ENCODE measurements at places on chromosomes 11 and 22. TPM values are rescaled to one million over a fixed set of nuclear protein-coding genes. Genes with fewer than 3 reads are reported as not detected.

- H3K4me3 ChIP-seq = peak overlapping the region; percentile 17
- H3K27ac ChIP-seq = peak overlapping the region; percentile 8
- H3K27me3 ChIP-seq = no peaks in the 10 kb centered on the region
- no peaks in the 10 kb centered on the region for H3K36me3 ChIP-seq
- peaks cover 84% of the 10 kb centered on the region for H3K4me1 ChIP-seq
Observed at GRCh38 chr11:3905080-3905953, 49.9 kb downstream of the STIM1 start.

GRCh38 chr11:66625041-66625751 is 8.8 kb downstream of the RBM14 start:
- H3K27ac ChIP-seq = no peak overlapping the region
- no peak overlapping the region for H3K4me3 ChIP-seq
- peaks cover 86% of the 10 kb centered on the region for H3K36me3 ChIP-seq
- no peak for DNase-seq

DNA sequence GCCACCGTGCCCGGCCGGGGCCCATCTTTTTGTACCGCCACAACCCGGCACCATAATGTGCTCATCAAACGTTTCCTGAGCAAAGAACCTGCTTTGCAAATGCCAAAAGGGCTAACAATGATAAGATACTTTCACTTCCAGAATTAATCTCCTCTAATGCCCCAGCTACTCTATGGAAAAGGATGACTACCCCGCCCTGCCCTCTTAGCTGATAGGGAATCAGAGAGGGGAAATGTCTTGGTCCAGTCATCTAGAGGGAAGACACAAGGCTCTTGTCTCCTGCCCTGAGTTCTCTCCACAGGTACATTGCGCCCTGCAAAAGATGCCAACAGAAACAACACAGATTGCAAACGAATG is 586 bp downstream of the TTLL1 start:
- no peaks in the 10 kb centered on the region for H3K27me3 ChIP-seq
- H3K4me1 ChIP-seq = peaks cover 18% of the 10 kb centered on the region
- no peaks in the 10 kb centered on the region for H3K36me3 ChIP-seq
- no peak for DNase-seq
- peak overlapping the region; percentile 56 for H3K27ac ChIP-seq

DNA sequence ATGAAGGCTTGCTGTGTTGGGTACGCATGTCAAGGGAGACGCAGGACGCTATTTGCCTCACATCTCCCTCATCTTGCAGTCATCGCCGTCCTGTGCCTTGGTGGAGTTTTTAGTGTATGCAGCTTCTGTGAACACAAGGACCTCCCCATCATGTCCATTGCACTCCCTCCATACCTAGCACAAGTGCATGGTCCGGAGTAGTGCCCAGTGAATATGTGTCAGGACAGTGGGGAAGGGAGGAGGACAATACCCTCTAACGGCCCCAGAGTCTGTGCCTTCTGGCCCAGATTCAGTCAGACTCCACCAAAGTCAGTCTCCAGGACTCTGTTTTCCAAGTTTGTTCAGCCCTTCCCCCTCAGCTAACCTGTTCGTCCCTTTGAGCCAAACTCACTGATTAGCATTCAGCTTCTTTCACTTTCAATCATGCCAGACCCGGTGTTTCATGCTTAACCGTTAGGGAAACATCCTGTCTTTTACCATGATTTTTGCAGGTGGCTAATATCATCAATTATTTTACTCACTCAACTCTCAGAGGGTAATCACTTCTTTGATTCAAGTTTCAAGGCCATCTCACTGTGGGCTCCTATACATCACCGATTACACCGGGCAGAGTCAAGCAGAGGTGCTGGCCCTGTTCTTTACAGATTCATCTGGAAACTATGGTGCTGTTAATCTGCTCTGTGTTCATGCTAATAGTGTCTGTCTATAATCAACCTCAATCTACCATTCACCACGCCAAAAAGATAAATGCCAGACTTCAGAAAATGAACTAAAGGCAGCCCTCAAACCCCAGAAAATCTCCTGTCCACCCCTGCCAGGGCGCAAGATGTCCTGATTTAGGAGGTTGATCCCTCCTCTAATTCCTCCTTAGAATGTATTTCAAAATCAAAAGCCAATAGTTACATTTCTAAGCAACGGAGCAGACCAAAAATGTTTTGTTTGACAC is 156.5 kb downstream of the RRAS2 start:
- H3K27ac ChIP-seq = no peak overlapping the region
- DNase-seq = no peak
- no peaks in the 10 kb centered on the region for H3K36me3 ChIP-seq
- H3K4me3 ChIP-seq = no peak overlapping the region

DNA sequence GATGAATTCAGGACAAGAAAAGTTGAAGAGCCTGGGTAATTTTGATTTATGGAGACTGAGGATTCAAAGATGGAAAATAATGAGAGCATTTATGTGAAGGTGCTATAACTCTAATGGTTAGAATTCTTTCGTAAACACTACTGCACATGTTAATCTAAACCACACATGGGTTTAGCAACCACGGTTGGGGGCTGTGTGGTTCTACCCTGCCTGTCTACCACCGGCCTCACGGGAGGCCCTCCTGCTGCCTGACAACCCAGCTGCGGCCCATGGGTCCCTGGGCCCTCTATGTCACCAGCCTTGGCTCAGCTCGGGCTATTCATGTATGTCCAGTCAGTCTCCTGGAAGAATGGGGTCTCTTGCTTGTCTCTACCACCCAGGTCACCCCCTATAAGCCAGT is 68.5 kb upstream of the ARFGAP3 start:
- peaks cover 1% of the 10 kb centered on the region for H3K36me3 ChIP-seq
- H3K4me3 ChIP-seq = peak overlapping the region; percentile 9
- H3K4me1 ChIP-seq = peaks cover 76% of the 10 kb centered on the region
- H3K27me3 ChIP-seq = no peaks in the 10 kb centered on the region

GRCh38 chr11:1541474-1542204 is 30.4 kb downstream of the DUSP8 start:
- H3K4me3 ChIP-seq = no peak overlapping the region
- H3K27me3 ChIP-seq = peaks cover 38% of the 10 kb centered on the region
- peak overlapping the region; percentile 41 for H3K27ac ChIP-seq
- no peaks in the 10 kb centered on the region for H3K36me3 ChIP-seq

- H3K27ac ChIP-seq = no peak overlapping the region
- no peak overlapping the region for H3K4me3 ChIP-seq
- H3K36me3 ChIP-seq = peaks cover 43% of the 10 kb centered on the region
- no peaks in the 10 kb centered on the region for H3K27me3 ChIP-seq
- H3K4me1 ChIP-seq = peaks cover 37% of the 10 kb centered on the region
Observed at GRCh38 chr11:78564490-78565467, 9.9 kb downstream of the NARS2 start.

GRCh38 chr11:19646921-19647320 is 65.7 kb upstream of the NAV2 start:
- peaks cover 3% of the 10 kb centered on the region for H3K27me3 ChIP-seq
- DNase-seq = no peak
- H3K27ac ChIP-seq = no peak overlapping the region
- H3K4me1 ChIP-seq = no peaks in the 10 kb centered on the region
- H3K36me3 ChIP-seq = no peaks in the 10 kb centered on the region
- no peak overlapping the region for H3K4me3 ChIP-seq

GRCh38 chr22:36734171-36735058 is 30.9 kb upstream of the CACNG2 start:
- no peaks in the 10 kb centered on the region for H3K36me3 ChIP-seq
- no peak overlapping the region for H3K27ac ChIP-seq
- no peaks in the 10 kb centered on the region for H3K4me1 ChIP-seq
- no peak for DNase-seq

GRCh38 chr11:131944736-131945135 is 574.3 kb downstream of the NTM start:
- no peak overlapping the region for H3K4me3 ChIP-seq
- DNase-seq = no peak
- H3K27me3 ChIP-seq = no peaks in the 10 kb centered on the region

- peaks cover 4% of the 10 kb centered on the region for H3K4me1 ChIP-seq
- H3K4me3 ChIP-seq = no peak overlapping the region
- H3K36me3 ChIP-seq = no peaks in the 10 kb centered on the region
- H3K27me3 ChIP-seq = peaks cover 3% of the 10 kb centered on the region
- no peak for DNase-seq
Observed at GRCh38 chr11:16861862-16862261, 123.4 kb downstream of the C11orf58 start.

GRCh38 chr22:46829941-46830715 is 67.7 kb downstream of the TBC1D22A start:
- no peak for DNase-seq
- H3K4me1 ChIP-seq = peaks cover 18% of the 10 kb centered on the region
- no peak overlapping the region for H3K4me3 ChIP-seq
- no peaks in the 10 kb centered on the region for H3K27me3 ChIP-seq

DNA sequence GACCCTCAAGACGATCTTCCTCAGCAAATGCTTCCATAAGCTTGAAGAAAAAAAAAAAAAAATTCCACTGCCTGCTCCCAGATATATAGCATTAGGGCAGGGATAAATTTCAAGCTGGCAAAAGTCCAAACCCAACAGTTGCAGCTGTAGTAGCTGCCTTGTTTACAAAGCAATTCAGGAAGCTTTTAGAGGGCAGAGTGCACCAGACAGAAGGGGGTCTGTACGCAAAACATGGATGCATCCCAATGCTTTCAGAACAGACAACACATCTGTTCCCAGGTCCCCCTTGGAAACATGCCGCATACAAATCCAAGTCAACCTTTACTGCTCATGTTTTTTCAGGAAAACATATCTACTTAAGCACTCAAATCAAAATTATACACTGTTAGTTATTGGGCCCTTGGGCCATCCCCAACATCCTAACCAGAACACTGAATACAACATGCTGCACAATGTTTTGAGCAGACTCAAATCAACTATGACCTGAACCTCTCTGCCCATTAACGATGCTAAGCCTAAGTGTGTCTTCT is 94.5 kb downstream of the CADM1 start:
- H3K4me1 ChIP-seq = no peaks in the 10 kb centered on the region
- H3K4me3 ChIP-seq = no peak overlapping the region
- no peaks in the 10 kb centered on the region for H3K36me3 ChIP-seq

DNA sequence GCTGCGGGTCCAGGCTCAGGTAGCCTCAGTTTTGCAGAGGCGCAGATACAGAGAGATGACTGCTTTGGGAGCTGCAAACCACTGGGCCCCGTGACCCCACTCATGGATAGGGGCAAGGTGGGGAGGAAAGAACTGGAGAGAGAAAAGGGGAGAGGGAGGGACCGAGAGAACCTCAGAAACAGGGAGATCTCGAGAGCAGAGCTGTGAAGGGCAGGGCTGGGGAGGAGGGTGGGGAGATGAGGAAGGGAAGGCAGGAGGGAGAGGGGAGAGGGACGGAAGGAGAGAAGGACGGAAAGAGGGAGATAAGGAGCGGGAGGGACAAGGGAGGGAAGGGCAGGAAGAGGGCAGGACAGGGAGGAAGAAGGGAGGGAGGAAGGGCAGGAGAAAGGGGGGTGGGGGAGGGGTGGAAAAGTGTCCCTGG is 46.3 kb downstream of the IGLL1 start:
- H3K4me3 ChIP-seq = no peak overlapping the region
- DNase-seq = peak; percentile 4

DNA sequence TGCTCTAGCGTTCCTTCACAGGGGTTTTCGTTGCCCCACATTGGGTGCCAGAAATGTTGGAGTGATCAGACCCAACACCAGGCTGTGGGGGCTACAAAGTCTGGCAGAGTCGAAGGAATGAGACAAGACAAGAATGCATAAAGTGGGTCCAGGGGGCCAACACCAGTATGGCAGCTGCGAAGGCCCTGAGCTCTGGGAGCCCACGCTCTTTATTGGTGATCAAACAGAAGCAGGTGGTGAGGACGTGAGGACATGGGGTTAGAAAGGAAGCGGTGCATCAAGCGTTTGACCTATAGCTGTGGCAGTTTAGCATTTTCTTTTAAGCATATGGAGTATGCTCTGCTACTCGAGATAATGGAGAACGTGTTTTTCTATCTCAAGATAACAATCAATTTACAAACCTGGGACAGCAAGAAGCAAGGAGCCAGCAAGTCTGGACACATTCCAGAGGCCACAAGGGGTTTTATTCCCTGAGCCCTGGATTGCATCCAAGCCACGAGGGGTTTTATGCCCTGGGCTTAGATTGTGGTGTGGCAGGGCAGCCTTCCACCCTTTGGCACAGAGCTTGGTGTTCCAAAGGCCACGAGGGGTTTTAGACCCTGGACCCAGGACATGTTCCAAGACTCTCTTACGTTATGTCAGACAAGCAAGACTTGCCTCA is 3.9 kb upstream of the DNAJB13 start:
- H3K27me3 ChIP-seq = no peaks in the 10 kb centered on the region
- H3K4me3 ChIP-seq = no peak overlapping the region
- H3K36me3 ChIP-seq = no peaks in the 10 kb centered on the region
- no peaks in the 10 kb centered on the region for H3K4me1 ChIP-seq
- H3K27ac ChIP-seq = no peak overlapping the region
- no peak for DNase-seq

- H3K4me3 ChIP-seq = peak within 1 kb of the TSS; percentile 92
- peaks cover 92% of the 10 kb centered on the region for H3K4me1 ChIP-seq
- H3K27me3 ChIP-seq = no peaks in the 10 kb centered on the region
- peaks cover 21% of the 10 kb centered on the region for H3K36me3 ChIP-seq
- DNase-seq = peak; percentile 57
Observed at GRCh38 chr11:121451986-121452608, at the start of gene SORL1. SORL1 (plus strand) TSS chr11:121452314; CDS start chr11:121452332, 18 bp downstream.

DNA sequence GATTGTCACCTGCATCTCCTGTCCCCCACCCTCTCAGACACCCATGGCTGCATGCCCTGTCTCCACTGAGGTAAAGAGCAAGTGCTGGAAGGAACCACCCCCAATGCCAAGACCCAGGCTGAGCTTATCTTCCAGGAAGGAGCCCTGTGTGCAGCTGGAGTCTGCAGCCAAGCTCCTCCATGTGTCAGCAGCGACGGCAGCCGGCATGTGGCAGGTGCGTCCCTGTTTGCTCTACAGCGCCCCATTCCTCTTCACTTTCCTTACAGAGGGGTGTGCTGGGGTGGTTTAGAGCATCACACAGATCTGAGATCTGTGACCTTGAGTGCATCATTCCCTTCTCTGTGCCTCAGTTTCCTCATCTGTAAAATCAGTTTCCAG is 7.7 kb upstream of the MN1 start:
- H3K4me1 ChIP-seq = peaks cover 4% of the 10 kb centered on the region
- H3K36me3 ChIP-seq = no peaks in the 10 kb centered on the region
- H3K27ac ChIP-seq = no peak overlapping the region

- H3K4me3 ChIP-seq = no peak overlapping the region
- H3K36me3 ChIP-seq = peaks cover 43% of the 10 kb centered on the region
- no peak overlapping the region for H3K27ac ChIP-seq
- H3K27me3 ChIP-seq = no peaks in the 10 kb centered on the region
Observed at GRCh38 chr11:126253265-126253664, 15.4 kb downstream of the SRPRA start.

The OR8H2 gene
- total RNA-seq = not detected

The SMIM35 gene
- total RNA-seq = 1.9 TPM

The CHRDL2 gene
- total RNA-seq = not detected

The SYNGR1 gene
- 10.0 TPM for total RNA-seq

The OR52I1 gene
- not detected for total RNA-seq
